ENCODE measurements at places on chromosomes 1 and 21.
A peak's percentile ranks its signal among the peaks of the same experiment; 100 is the strongest.

DNA sequence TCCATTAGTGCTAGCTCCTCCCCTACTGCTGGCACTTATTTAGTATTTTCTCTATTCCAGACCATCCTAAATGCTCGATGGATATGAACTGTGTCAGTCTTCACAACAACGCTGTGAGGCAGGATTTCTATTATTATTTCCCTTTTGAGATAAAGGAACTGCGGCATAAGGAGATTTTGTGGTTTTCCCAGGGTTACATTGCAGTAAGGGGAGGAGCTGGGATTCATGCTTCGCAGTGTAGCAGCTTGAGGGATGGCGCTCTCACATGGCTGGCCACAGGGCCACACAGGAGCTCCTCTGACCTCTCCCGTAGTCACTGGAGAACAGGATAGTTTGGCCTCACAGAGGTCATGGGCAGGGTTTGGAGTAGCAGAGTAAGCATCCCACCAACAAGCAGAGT is 116.9 kb downstream of the BEND5 start:
- no peak for DNase-seq

DNA sequence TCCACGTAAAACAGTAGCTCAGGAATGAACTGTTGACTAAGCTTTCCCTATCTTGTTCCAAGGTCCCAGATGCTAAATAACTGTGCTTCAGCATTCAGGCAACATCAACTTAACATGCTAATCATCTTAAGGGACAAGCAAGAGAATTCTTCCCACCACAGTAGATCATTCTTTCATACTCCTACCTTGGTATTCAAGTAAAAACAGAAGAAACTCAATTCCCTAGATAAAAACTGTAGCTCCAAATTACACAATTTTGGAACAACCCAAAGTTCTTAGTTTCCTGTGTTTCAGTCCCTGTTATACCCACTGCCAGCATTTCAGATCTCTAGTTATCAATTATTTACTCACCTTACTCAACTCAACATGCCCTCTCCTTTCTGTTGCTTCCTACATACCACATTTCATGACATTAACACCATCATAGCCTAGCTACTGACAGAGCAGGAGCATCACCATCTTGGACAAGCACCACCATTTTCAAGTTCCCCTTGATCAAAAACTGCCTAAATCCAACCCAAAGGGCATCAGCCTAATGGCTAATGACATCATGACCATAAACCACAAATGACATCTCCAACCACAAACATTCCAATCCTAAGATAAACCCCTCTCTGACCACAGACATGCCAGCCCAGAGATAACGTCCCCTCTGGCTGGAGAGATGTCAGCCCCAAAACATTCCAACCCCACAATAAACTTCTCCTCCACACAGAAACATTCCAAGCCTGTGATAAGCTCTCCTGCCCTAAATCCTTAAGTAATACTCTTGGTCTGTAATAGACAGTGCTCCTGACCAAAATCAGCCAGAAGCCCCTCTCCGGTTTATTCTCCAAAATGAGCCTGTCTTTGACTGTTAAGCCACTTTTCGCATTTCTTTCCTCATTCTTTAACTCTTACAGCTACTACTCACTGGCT is 191.2 kb downstream of the RERE start:
- no peak for DNase-seq

DNA sequence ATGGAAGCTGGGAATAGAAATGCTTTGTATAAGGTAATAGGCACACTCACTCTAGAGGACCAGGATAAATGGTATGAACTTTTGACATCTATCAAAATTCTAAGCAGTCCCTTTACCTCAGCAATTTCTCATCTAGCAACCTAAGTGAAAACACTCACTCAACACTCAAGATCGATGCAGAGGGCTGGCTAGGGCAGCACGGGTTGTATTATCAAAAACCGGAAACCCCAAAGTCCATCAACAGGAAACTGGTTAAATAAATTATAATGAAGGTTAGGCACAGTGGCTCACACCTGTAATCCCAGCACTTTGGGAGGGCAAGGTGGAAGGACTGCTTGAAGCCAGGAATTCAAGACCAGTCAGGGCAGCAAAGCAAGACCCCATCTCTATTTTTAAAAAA is 9.4 kb downstream of the USP48 start:
- no peak for DNase-seq

DNA sequence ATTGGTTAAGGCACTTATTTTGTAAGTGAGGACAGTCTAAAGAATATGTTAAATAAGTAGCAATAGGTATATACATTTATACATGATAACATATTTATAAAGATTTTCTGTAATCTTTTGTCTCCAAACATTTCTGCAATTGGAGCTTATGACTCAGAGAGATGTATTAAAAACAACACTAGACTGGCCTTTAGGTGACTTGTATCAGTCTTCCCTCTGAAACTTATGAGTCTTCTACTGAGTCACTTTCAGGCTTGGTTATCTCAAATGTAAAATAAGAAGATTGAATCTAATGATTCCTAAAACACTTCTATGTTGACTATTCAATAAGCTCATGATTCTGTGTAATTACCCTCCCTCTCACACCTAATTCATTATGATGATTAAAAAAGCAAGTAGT is 672.6 kb upstream of the NEGR1 start:
- DNase-seq: no peak

- no peak for DNase-seq
These were observed 106.1 kb downstream of the CC2D1B start for GRCh38 chr1:52259886-52260285.

- peak; percentile 45 for DNase-seq
These were observed 136.2 kb downstream of the NTNG1 start for GRCh38 chr1:107277022-107277421.

DNA sequence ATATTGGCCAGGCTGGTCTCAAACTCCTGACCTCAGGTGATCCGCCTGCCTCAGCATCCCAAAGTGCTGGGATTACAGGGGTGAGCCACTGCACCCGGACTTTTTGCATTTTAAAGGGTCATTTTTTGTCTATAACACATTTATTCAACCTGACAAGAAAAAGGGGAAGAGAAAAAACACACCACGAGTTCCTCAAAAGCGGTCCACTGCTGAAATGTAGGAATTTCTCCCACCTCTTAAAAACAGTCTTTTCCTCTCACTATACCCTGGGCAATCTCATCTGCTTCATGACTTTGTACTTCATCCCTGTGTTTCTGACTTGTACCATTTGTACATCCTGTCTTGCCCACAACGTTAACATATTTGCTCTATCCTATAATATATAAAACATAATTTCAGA is 413.3 kb upstream of the PTBP2 start:
- DNase-seq: no peak

DNA sequence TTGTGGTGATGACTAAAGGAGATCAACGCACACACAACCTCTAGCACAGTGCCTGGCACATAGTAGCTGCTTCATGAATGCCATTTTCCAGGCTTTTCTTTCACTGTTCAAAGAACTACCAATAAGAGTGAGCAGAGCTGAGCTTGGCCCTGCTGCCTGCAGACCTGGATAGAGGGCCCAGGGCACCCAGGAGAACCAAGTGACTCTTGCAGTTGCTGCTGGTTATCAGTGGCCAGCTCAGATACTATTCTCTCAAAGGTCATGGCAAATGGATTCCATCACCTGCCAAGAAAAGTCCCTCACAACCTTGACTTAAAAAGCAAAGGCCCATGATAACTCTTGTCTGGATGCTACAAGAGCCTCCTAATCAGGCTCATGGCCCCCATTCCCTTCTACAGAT is 41.7 kb downstream of the PLPP3 start:
- no peak for DNase-seq

DNA sequence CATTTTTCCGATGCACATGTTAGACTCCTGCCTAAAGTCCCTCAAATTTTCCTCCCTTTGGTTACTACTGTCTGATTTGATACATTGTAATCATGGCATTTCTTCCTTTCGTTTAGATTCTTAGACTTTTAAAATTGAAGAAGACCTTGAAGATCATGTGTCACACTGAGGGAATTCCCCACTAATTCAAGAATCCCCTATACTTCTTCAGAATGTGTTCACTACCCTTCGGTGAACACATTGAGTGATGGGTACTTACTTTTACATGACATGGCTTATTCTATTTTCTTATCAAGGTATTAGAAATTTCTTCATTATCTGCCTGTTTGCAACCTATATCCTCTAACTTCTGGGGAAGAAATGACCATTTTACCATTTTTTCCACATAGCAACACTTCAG is 85.9 kb downstream of the LHX8 start:
- DNase-seq: no peak

- no peak for DNase-seq
These were observed 29.5 kb downstream of the SYNJ1 start for GRCh38 chr21:32698286-32698685.

DNA sequence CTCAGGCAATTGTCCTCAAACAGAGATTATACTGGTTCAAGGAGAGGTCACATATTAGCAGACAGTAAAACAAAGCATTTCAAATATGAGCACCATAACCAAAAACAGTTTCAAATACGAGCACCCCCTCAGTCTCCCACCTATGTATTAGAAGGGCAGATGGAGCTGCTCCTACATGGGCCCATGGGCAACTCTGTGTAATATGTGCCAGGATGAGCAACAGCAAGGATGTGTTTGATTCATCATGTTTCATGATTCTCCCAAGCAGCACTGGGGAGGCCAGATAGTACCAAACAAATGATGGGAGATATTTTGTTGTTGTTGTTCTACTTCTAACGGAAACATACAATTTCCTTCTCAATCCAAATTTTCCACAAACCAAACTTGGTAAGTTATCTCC is 8.9 kb downstream of the ADSS2 start:
- no peak for DNase-seq

DNA sequence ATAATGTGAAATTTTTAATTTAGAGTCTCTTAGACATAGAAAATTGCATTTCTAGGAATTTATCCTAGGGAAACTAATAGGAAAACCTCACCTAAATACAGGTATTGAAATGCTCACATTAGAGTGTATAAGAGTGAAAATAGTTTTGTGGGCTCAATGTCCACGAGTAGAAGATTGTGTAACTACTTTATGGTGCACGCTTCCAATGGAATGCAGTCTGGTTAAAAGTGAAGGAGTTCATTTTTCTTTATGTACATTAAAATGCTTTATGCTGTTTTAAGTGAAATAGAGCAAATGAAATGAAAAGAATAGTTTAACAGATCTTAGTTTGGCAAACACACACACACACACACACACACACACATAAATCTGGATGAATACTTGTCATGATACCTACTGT is 278.2 kb downstream of the USP25 start:
- DNase-seq: no peak

DNA sequence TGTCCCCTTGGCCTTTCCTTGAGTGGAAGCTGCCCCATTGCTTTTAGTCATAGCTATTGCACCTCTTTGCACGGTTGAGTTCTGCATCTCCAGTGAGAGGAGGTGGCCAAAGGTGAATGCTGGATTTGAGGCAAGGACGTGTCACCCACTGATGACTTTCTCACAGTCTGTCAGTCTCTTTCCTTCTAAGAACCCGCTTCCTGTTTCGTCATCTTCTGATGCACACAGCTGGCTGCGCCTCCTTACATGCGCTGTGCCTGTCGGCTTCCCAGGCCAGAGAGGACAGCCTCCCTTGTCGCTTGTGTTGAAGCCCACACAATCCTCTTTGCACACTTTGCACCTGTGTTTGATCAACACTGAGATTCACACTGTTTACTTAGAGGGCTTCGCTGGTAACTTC is 41.8 kb upstream of the PWP2 start:
- no peak for DNase-seq

GRCh38 chr1:187153047-187153446 is 324.3 kb downstream of the PLA2G4A start:
- no peak for DNase-seq

DNA sequence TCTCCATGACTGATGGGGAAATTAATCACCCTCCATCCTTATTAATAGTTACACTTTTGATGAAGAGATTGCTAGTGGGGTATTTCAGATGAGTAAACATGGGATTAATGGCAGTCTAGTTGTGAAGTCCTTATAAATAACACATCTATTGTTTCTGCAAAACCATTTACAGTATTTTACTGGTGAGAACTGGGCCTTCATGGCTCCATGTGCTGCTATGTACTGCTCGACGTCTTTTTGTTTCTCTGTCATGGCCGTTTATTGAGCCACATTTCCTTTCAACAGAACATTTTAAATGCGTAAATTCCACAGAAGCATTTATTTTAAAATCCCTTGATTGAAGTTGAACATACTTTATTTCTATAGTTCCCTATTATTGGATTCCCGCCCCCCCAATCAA is 34.5 kb downstream of the SPEN start:
- DNase-seq: no peak

DNA sequence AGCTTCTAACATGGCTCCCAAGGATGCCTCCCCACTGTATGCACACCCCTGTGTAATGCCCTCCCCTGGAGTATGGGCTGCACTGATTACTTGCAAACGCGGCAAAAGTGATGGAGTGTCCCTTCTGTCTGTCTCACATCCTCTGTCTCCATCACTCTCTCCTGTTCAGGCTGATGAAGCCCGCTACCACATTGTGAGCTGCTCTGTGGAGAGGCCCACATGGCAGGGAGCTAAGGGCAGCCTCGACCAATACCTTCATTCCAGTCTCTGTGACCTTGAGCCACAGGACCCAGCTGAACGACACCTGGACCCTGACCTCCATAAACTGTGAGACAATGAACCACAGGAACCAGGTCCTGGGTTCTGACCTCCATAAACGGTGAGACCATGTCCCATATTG is 154.1 kb upstream of the ETV3 start:
- no peak for DNase-seq

- DNase-seq: no peak
These were observed 33.3 kb downstream of the LDLRAD1 start for GRCh38 chr1:53984726-53985125.

DNA sequence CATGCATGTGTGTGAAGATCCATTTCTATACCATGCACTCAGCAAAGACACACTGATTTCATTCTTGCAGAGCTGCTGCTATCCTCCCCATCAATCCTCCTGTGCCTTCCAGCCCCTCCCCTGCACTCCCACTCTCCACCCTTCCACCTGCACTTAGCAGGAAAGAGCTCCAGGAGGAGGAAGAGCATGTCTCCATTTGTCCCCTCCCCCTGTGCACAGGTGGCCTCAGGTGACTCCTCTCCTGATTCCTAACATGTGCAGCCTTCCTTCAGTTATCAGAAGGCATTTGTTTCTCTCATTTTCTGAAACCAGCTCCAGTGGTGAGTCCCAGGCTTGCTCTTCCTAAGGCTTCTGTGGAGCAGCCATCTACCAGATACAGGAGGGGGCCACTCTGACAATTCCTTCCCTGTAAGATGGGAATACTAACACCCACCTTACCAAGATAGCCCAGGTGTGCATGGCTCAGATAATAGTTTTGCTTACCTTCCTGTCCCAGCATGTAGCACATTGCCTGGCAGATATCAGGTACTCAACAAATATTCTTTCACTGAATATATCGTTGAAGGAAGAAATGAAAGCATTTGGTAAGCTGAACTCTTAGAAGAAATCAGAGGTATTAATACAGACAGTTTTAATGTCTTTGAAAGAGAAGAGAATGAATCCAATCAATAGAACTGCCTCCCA is 21.9 kb upstream of the FAM3B start:
- DNase-seq: no peak

GRCh38 chr1:228782662-228783417 is 47.6 kb downstream of the RHOU start:
- DNase-seq: no peak

DNA sequence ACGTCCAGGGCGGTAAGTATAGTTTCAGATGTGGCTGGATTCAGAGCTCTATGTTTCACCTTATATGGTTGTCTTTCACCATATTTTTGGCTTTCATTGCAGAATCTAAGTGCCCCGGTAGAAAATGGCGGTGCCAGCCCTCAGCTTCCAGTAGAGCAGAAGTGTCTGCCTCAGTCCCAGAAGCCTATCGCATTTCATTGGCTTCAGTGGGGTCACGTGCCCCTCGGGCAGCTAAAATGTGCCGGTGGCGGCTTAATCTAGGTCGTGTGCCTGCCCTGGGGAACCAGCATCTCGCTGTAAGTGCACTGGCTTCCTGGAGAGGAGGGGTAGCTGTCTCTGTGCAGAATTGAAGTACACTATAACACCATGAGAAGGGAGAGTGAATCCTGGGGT is 107.4 kb upstream of the MAGI3 start:
- DNase-seq: no peak

Measured in iPS DF 6.9 (cell line).